ENCODE measurements at places on chromosomes 11 and 22.

DNA sequence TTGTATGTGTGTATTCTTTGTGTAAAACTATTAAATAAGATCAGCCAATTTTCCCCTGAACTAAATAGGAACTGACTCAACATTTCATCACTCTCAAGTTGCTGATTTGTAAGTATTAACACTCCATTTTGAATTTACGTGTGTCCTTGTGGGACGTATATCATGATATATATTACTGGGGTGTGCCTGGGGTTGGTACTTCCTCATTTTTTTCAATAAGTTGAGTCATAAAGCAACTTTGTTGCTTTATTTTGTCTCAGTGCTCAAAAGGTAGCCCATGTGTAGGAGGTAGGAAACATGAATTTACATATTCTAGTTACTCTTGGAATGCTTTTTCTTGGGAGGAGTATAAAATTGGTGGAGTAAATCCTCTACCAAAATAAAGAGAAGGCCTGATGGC lies 193.9 kb upstream of the RAG2 start:
- no peak for DNase-seq

- no peak for DNase-seq
Observed at GRCh38 chr11:61580271-61580888, 496 bp downstream of the SYT7 start.

GRCh38 chr11:108914211-108914610 lies 249.3 kb downstream of the DDX10 start:
- no peak for DNase-seq

DNA sequence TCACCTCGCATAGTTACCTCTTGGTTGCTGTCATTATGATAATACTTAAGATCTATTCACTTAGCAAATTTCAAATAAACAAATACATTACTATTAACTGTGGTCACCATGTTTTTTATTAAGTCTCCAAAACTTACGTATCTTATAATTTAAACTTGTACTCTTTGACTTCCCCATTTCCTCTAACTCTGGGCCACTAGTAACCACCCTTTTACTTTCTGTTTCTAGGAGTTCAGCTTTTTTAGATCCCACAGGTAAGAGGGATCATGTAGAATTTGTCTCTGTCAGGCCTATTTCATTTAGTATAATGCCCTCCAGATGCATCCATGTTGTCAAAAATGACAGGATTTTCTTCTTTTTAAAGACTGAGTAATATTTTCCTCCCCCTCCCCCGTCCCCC lies 212.4 kb upstream of the C11orf87 start:
- DNase-seq = no peak

DNA sequence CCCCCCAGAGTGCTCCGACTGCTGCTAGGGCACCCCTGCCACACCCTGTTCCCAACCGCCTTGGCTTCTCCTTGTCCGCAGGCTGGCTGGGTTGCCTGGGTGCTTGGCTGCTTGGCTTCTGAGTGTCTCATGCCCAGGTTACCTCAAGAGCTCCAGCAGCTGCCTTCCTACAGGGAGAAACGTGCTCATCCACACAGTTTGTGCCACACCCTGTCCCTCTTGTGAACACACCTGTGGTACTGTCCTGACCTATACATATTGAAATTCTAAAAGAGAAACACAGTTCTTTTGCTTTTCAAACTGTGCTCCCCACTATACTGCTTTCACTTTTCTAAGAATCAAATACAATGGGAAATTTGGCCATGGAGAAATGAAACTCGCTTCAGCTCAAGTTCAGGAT lies 191.4 kb downstream of the DBX1 start:
- no peak for DNase-seq

- DNase-seq = no peak
Observed at GRCh38 chr22:43094085-43094484, 4.9 kb upstream of the TTLL1 start.

GRCh38 chr11:119673759-119674336 lies 55.2 kb downstream of the NECTIN1 start:
- DNase-seq = no peak

Data from T follicular helper cell (primary cell).